ENCODE measurements at places on chromosomes 7 and 10. TPM values are rescaled to one million over a fixed set of nuclear protein-coding genes. Genes with fewer than 3 reads are reported as not detected.

The EBLN1 gene
- not detected for total RNA-seq

- DNase-seq = no peak
Measured at GRCh38 chr10:127649642-127650041, 87.3 kb upstream of the FOXI2 start.

- no peak for DNase-seq
Measured at GRCh38 chr7:26375726-26376174, 84.1 kb downstream of the SNX10 start.

- no peak for DNase-seq
Measured at GRCh38 chr7:3805151-3805550, 504.1 kb downstream of the SDK1 start.

DNA sequence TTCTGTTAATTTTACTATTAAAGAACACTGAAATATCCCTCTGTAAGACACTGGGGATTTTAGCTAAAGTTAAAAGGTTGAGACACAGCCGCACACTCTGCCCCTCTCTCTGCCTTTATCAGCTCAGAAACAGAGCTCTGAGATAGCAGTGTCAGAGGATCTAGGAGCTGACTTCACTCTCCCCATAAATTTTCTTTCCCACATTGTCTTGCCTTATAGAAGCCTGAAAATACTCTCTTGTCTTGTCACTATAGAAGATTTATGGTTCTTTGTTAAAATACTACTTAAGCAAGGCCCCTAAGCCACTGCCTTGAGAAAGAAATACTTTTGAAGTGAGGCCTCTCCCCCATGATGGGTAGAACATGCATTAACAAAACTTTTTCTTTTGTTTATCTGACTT lies 105.7 kb upstream of the C10orf90 start:
- DNase-seq = no peak
